ENCODE measurements at places on chromosomes 13 and 19. TPM values are rescaled to one million over a fixed set of nuclear protein-coding genes. Genes with fewer than 3 reads are reported as not detected.

Gene CIRBP
- total RNA-seq, result 234 TPM

Gene FCER2
- total RNA-seq, result not detected

Gene FCHO1
- total RNA-seq, result 0.91 TPM

Gene ZNF20
- total RNA-seq, result 2.6 TPM

DNA sequence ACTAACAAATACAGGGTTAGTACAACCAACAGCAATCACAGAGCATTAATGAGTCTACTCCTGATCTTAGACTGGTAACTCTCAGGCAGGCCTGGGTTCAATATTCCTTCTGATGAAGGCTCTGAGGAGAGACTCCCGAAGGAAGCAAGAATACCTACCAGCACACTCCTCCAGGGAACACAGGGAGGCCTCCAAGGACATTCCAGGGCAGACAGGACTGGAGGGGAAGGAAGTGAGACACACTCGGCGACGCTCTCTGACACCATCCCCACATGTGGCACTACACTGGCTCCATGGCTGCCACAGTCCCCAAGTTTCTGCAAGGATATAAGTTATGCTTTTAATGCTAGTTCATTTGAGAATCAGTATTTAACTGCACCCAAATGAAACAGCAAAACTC is 20.1 kb downstream of the THSD1 start:
- DNase-seq, result no peak

GRCh38 chr19:29429581-29429980 is 96.2 kb upstream of the VSTM2B start:
- DNase-seq, result no peak

GRCh38 chr13:33855371-33855895 is 37.5 kb downstream of the RFC3 start:
- no peak for DNase-seq

GRCh38 chr13:108495646-108496361 is 133.6 kb upstream of the MYO16 start:
- DNase-seq, result no peak

GRCh38 chr13:50187352-50188029 is 172.2 kb downstream of the KCNRG start:
- DNase-seq, result no peak

DNA sequence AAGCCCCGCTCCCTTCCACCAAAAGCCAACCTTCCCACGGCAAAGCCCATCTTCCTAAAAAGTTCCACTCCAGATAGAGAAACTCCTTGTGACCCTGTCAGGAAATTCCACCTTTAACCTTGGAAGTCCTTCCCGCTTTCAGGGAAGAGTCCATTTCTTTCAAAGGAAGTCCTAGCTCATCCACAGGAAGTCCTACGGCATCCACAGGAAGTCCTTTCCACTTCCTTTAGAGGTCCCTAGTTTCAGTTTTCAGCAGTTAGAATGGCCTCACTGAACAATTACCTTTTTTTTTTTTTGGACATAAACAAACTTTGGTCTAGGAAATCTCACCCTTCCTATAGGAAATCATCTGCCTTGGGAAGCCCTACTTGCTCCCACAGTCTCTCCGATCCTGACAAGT is 31.7 kb downstream of the TRPM4 start:
- DNase-seq, result no peak

DNA sequence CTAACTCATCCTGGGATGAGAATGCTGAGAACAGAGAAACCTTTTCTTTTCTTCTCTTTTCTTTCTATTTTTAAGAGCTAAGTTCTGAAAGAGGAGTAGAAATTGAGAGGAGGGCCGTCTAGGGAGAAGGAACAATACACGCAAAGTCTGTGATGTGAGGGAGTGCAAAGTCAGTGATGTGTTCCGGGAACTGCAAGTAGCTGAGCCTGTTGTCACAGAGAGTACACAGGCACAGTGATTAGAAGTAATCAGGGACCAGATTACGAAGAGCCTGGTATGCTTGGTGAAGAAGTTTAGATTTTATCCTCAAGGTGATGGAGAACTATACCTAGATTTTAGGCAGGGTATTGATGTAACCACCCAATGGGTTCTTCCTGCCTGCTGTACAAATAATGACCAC is 32.0 kb upstream of the CXCL17 start:
- no peak for DNase-seq

- DNase-seq, result peak; percentile 50
Measured at GRCh38 chr13:27359199-27359821, 65.1 kb upstream of the GTF3A start.

GRCh38 chr13:85286081-85286480 is 513.1 kb downstream of the SLITRK6 start:
- no peak for DNase-seq

DNA sequence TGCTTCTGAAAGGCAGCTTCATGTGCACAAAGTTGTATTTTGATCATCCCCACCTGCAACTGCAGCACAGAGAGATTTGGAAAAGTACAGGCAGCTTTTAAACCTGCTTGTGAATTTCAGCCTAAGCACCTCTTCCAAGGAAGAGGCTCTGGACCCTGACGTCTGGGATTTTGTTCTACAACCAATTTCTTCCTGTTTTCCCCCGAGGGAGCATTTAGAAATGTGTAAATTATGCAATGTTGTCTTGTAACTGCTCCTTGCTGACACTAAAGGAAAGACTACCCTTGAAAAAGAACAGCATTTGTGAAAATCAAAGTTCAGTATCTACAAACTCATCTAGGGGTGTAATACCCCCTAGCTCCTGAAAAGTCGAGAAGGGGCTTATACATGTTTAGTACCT is 15.4 kb downstream of the MED26 start:
- no peak for DNase-seq

DNA sequence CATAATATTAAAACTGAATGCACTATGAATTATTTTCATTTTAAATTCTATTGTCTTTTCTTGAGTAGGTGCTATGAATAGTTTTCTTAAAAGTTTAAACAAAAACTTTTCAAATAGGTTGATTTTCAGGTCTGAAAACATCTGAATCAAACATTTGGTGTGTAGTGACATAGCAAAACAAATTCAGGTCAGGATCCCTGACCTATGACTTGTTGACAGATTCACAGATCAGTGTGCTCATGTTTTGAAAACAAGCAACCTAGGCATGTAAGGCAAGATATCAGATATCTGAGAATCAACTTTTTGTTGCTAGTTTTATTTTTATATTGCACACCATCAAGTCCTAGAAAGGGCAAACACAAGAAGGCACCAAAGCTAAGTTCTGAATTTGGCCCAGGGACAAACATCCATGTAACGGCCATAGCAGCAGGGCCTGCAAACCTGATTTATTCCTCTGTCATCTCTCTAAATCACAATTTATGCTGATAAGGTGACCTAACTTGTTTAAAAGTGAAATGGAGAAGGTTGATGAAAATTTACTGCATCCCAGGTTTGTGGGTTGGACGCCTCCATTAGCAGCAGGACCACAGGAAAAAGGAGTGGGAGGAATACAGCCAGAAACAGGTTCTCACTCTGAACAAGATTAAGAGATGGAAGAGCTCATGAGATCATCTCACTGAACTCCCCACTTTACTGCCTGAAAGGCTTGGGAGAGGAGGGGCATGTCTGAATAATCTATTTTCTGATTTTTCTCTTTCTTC is 337.7 kb downstream of the KCNRG start:
- DNase-seq, result peak; percentile 27

GRCh38 chr13:24631922-24632321 is 48.3 kb upstream of the ATP12A start:
- no peak for DNase-seq

DNA sequence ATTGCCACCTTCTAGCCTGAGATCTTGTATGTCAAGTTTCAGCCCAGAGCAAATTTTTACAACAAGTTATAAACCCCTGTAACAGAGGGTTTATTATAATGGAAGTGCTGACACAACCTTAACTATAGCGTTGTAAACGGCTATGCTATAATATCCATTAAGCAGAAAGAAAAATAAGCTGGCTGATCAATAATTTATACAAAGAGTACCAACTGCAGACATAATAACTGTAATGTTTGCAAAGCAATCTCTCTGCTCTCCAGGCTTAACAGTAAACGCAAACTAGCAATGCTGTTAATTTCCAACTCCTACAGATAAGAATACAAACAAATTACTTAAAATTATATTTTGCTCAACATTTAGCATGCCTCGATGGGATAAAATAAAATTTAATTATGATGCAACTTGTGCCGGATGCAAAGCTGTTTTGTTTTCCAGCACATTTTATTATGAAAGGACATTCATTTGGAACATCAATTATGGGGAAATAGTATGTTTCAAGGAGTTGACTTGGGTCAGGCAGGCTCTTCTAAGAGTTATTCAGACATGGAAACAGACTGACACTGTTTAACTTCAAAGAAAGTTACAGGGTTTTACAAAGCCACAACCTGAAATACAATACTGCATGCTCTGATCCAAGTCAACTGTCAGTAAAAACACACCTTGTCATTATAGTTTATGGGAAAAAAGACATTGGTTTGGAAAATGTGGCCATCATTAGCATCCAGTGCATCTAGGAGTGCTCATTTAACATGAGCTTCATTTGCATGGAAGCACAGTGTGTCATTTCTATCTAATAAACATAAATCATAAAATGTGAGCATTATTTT is 6.6 kb upstream of the DACH1 start:
- DNase-seq, result no peak

GRCh38 chr19:2056837-2057192 is 5.8 kb upstream of the MKNK2 start:
- DNase-seq, result no peak

Data from Daoy (cell line).